GM10248 (cell line): ENCODE measurements at places on chromosomes 7 and 10.

DNA sequence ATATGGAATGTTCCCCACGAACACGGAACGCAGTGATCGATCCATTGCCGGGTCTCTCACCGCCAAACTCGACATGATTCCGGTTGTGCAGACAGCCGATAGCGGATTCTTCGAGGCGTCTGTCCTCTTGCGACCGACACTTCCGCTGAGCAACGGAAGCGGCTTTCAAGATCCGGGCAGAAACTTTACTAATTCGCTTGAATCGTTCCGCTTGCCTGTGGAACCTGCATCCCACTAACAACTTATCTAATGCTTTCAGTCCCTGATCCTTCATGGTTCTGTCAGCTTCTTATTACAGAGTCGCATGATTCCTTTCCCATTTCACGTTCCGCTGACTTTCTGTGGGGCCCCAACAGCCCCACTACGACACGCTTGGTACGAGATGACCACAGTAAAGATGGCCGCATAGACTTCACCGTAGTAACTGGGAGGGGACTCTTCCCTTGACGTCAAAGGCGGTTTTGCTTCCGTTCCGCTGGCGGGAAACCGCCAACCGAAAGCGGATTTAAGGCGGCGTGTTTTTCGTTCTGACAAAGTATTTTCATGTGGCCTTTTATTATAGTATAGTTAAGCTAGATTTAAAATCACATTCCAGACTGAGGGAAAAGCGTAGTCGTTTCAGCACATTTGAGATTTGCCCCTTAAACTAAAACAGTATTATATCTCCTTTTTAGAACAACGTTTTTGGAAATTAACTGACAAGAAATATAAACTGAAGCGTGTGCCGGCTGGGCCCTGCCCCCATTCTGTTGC lies at the start of gene CSTF2T:
Gene CSTF2T, minus strand, starts transcription at position 121 of the 753 bp plus-strand sequence. Its CDS starts 46 bp downstream, at position 75.
- peak; percentile 70 for DNase-seq

DNA sequence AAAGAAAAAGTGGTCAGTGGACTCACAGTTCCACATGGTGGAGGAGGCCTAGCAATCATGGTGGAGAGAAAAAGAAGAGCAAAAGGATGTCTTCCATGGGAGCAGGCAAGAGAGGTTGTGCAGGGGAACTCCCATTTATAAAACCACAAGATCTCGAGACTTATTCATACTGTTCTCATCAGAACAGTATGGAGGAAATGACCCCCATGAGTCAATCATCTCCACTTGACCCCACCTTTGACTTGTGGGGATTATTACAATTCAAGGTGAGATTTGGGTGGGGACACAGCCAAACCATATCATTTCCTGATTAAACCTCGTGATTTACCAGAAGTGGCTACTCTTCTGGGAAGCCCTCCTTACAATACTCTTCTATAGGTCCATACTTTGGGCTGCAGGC lies 160.1 kb downstream of the SORCS1 start:
- no peak for DNase-seq

GRCh38 chr10:110405380-110405779 lies 92.3 kb upstream of the DUSP5 start:
- no peak for DNase-seq

DNA sequence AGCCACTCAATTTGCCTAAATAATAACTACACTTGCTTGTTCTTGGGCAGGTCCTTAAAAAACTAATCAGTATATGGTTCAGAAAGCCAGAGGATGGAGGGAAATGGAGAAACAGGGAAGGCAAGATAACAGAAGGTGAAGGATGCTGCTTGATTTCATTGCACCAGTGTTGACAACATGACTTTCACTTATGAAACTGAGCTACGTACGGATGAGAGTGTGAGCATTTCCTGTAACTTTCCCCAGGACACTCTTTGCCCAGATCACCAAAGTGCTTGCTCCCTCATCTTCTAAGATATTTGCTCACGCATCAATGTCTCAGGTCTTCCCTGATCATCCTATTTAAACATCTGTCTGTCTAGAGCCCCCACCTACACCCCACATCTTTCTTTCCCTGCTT lies 37.4 kb downstream of the SLC35B4 start:
- no peak for DNase-seq

GRCh38 chr10:94361171-94361794 lies 1.5 kb downstream of the NOC3L start:
- no peak for DNase-seq

DNA sequence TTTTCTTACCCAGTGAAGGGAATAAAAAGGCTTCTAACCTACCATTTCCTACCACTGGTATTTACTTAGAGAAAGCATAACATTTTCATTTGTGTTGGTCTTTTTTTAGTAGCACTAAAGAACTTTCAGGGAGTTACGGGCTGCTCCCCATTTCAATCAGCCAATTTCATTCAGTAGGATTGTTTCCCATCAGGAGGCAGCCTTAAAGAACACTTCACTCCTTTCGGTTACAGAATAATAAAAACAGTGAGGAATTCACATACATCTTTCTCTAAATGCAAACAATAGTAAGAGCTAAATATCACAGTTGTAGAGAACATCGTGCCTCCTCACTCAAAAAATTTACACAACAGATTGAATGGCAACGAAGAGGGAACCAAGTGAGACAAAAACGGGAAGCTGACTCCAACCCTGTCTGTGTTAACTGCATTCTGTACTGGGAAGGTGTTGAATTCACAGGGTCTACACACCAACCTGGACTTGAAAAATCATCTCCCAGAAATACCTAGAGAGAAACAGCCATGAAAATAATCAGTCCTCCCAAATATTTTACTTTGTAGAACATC lies 55.5 kb upstream of the ABLIM1 start:
- DNase-seq = no peak

DNA sequence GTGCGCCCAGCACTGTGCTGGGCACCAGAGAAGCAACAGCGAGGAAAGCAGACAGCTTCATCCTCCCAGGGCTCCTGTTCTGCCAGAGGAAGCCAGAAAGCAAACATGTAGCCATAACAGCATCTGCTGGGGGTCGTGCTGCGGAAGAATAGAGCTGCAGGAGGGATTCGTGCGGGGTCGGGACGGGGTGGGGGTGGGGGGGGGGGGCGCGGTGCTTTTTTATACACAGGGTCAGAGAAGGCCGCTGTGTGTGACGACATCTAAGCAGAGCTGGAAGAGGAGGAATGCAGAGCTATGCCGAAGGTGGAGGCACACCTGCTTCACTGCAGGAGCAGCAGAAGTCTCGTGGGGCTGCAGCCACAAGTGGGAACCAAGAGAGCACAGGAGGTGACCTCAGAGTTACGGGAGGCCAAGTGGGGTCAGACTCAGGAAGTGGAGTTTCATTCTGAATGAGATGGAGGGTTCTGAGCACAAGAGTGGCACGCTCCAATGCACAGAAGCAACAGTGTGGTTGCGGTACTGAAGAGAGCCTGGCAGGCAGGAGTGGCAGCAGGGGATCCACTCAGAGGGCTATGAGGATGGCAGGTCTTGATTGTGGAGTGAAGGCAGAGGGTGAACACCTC lies 11.1 kb downstream of the PKD1L1 start:
- DNase-seq = peak; percentile 90

DNA sequence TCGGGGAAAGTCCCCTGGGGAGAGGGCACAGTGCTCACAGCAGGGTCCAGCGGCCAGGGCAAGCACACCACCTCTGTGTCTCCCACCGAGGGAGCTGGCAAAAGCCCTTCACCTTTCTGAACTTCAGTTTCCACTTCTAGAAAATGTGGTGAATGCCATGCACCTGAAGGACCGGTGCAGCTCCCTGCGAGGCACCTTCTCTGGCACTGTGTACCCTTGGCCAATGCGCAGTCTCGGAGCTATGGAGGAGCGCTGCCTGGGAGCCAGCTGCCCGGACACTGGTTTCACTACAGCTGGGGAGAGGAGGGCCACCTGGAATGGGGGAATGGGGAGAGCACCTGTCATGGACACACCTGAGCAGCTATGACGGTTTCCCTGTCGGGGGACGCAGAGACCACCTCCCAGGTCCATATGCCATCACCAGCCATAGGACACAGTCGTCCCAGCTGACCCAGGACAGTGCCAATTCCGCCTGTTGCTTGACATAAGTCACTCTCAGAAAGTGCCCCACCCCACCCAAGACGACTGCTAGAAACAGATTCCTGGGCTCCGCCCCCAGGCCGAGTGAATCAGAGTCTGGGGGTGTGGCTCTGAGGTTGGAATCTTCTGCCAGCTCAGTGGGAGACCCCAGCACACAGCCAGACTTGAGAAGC lies 16.8 kb downstream of the RASGEF1A start:
- no peak for DNase-seq

DNA sequence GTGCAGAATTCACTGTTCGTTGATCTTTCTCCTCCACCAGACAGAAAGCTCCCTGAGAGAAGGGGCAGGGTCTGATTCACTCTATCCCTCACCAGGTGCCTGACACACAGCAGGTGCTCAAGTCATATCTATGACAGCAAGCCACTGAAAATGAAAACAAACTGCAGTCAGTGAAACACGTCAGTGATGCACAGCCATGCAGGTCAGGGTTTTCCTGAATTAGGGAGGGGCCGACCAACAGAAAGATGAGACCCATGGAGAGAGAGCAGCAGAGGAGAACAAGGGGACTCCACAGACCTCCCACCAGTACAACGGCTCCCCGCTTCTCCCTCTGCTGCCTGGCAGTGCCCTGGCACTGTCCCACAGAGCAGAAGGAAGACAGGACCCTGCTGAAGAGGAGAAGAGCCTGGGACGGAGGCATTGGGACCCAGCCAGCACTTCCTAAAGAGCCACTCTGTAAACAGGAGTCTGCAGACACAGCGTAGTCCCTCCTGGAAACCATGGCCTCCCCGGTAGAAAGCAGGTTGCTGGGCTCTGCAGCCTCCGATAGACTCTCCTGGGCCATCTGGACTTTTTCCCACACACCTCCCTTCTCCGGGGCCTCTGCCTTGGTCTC lies 50.3 kb downstream of the FAM53B start:
- no peak for DNase-seq

GRCh38 chr10:49270565-49270964 lies 28.4 kb upstream of the C10orf71 start:
- DNase-seq = no peak

- no peak for DNase-seq
Observed at GRCh38 chr7:128035712-128036111, 4.5 kb upstream of the LRRC4 start.

- DNase-seq = no peak
Observed at GRCh38 chr7:139906879-139907278, 77.8 kb downstream of the TBXAS1 start.

- DNase-seq = peak; percentile 87
Observed at GRCh38 chr7:101077303-101078086, 7.8 kb upstream of the TRIM56 start.

DNA sequence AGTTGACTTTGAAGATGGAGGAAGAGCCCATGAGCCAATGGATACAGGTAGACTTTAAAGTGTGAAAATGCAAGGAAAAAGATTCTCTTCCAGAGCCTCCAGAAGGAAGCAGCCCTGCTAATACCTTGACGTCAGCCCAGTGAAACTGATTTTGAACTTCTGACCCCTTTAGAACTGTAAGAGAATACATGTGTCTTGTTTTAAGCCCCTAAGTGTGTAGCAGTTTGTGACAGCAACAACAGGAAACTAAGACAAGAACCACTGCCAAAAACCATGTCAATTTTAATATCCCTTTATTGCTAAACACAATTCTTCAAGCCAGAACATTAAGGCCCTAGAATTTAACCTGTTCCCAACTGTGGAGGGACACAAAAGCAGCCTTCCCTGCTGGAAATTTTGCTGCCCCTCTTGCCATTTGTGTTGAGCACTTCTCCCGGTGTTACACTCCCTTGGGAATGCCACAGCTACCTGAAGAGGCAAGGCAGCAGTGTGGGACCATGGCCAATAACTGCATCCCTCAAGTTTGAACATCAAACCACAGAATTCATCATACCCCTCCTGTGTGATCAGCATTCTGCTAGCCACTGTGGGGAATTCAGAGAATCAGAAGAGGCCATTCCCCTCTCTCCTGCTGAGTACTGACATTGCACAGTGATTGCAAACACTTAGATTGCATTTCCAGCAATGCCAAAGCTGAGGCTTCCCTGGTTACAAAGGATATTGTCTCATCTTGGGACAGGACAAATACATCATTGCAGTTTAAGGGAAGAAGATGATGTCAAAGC lies 12.3 kb upstream of the CCDC172 start:
- DNase-seq = no peak
